Central memory CD8-positive, alpha-beta T cell (primary cell): ENCODE measurements at places on chromosomes 2 and 18.

GRCh38 chr2:16135913-16136310 is 195.6 kb downstream of the MYCN start:
- DNase-seq = no peak

DNA sequence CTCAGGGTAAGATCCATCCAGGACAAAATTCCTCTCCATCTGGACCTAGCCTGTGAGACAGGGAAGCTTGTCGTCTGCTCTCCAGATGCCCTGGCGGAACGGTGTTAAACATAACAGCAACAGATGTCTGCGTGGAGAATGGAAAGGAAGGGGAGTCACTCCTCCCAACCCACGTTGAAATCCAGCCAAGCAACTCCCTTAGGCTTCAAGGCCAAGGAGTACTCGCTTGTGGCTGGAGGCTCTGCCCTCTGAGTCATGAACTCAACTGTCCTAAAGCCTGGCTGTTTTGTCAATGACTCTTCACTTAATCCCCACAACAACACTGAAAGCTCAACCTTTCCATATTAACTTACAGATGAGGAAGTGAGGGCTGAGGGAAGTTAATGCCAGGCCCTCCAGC is 42.2 kb downstream of the TPO start:
- DNase-seq = no peak

DNA sequence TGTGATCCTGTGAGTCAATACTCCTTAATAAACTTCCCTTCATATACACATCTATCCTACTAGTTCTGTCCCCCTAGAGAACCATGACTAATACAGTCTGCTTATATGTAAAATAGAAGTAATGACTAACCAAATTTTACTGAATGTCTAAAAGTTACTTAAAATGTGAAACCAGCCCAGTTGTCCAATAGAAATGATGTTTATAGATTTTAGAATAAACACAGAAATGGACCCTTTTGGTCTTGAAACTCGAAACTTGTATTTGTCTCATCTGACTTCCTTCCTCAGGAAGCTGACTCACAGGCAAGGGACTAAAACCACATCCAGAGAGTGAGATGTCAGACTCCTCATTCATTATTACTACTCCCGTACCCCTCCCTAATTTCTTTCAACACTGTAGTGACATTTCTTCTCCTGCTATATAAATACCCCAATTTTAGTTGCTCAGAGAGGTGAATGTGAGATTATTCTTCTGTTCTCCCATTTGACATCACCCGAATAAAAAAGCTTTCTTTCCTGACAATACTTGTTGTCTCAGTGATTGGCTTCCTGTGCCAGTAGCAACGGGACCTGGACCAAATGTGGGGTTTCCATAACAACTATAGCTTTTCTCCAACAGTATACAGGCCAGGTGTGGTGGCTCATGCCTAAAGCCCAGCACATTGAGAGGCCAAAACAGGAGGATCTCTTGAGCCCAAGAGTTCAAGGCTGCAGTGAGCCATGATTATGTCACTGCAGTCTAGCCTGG is 486.0 kb downstream of the ERBB4 start:
- DNase-seq = no peak

DNA sequence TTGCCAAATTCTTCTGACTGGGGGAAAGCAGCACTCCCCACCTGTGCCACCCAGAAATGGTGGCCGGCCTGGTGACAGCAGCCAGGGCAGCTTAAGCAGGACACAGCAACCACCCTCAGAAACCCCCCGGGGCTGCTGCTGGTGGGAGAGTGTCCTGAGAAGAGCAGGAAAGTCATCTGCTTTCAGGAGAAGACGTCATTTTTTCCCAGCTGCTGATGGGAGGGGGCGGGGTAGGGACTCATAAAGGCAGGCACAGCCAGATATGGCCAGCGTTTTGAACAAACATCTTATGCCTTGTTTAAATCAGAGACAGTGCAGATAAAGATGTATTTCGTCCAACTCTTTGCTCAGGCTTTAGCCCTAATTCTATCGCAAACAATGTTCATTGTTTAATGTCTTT is 139.5 kb downstream of the LRRC30 start:
- no peak for DNase-seq

DNA sequence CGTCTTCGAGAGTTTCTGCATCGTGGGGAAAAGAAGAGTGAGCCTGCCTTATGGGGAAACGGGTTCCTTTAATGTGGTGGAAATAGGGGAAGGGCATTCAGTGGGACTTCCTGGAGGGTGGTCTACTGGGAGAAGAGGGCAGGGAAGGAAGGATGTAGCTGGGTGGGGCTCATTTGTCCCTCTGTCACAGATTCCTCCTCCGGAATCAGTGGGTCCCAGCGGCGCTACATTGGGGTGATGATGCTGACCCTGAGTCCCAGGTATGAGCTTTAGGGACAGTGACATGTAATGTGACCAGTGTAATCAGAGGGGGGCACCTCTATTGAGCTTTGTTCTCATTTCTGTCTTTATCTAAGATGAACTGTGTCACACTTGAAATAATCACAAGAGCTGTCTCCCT is 1.9 kb downstream of the HTRA2 start:
- DNase-seq = no peak
